ENCODE measurements at places on chromosomes 7 and 10.

DNA sequence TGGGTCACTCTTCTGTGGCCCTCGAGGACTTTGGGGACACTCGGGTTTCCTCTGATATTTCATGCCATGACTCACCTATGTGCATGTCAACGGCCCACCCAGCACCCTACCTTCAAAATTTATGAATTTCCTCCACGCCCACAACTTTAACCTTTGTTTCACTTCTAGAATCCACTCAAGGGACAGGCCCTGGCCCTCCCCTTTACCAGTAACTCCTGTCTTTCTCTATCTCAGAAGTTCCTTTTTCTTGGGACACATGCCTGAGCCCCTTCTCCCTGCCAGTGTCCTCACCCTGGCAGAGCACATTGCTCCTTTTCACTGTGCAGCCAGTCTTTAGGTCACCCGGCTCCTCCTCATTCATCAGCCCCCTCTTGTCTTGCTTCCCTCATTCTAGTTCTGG, 282.5 kb upstream of the KLF6 start:
- no peak for DNase-seq

- no peak for DNase-seq
Measured at GRCh38 chr10:121715076-121715475, 116.8 kb upstream of the FGFR2 start.

GRCh38 chr10:97903128-97904017, 53.7 kb downstream of the GOLGA7B start:
- DNase-seq: no peak

- DNase-seq: no peak
Measured at GRCh38 chr10:57218382-57218781, 857.3 kb upstream of the ZWINT start.

- no peak for DNase-seq
Measured at GRCh38 chr7:155009570-155010157, 6.7 kb upstream of the PAXIP1 start.

DNA sequence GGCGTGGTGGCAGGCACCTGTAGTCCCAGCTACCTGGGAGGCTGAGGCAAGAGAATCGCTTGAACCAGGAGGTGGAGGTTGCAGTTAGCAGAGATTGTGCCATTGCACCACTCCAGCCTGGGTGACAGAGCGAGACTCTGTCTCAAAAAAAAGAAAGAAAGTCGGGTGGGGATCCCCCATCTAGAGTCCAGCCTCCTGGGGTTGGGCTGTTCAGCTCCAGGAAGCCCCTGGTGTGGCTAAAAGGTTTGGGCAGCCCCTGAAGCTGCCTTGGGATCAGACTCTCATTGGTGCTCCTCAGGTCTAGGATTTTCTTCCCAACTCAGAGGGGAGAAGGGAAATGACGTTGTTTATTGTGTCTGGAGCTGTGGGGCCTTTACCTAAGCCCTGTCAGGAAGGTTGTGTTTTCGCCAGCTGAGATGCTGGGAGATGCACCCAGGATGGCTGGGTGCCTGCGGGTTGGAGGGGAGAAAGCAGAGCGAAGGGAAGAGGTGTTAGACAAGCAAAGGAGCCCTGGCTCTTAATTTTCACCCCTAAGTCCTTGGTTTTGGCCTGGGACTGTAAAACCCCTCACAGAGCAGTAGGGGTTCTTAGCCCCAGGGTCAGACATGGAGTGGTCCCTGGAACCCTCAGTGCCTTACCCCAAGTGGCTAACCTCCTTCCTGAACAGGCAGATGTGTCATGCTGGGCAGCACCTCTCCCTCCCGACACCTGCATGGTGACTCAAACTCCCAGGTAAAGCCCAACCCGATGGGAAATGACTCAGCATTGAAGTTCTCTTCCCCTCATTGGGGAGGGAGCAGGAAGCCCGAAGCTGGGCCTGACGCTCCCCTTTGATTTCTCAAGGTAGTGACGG, 21.1 kb downstream of the PLAU start:
- no peak for DNase-seq

DNA sequence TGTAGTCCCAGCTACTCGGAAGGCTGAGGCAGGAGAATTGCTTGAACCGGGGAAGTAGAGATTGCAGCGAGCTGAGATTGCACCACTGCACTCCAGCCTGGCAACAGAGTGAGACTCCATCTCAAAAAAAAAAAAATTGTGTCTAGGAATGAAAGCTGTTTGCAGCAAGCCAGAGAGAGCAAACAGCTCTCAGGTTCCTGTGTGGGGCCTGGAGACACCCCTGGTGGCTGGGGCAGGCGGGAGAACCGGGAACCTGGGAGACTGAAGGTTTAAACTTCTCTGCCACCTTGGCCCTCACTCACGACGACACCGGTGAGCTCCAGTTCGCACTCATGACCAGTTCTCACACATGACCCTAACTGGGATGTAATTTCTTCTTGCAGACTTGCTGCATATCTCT, 13.2 kb upstream of the UNCX start:
- DNase-seq: no peak

- no peak for DNase-seq
Measured at GRCh38 chr7:39674406-39674805, 51.0 kb downstream of the RALA start.

DNA sequence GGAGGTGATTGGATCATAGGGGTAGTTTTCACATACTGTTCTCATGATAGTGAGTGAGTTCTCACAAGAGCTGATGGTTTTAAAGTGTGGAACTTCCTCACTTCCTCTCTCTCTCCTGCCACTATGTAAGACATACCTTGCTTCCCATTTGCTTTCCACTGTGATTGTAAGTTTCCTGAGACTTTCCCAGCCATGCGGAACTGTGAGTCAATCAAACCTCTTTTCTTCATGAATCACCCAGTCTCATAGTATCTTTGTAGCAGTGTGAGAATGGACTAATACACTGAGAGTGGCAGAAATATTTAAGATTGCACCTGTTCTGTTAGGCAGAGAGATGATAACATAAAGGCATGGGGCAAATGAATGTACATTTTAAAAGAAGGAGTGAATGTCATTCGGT, 507.8 kb downstream of the SORCS3 start:
- no peak for DNase-seq

Measured in AG04450 (cell line).